ENCODE measurements at places on chromosomes 6 and 20.

DNA sequence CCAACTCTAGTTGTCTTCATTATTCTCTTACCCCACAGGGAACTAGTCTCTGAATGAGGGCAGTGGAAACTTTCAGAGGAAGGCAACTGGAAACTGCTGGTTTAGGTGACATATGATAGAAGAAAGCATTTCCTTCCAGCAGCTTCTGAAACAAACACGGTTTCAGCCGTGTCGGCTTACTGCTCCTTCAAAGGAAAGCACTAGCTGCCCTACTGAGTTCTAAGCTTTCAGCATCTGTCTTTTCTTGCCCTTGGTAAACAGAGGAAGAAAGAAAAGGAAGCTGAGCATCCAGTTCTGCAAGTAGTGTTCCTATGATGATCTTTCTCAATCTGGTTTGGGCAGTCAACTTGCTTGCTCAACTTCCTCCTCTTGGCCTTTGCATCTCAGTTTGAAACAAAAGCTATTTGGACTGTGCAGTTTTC, 117.5 kb upstream of the CEP85L start:
- no peak for DNase-seq

- no peak for DNase-seq
Observed at GRCh38 chr6:107154131-107154800, 39.0 kb upstream of the BEND3 start.

GRCh38 chr20:21272679-21273078, 30.5 kb upstream of the XRN2 start:
- DNase-seq = no peak

GRCh38 chr6:123925350-123925749, 121.7 kb downstream of the NKAIN2 start:
- peak; percentile 25 for DNase-seq

DNA sequence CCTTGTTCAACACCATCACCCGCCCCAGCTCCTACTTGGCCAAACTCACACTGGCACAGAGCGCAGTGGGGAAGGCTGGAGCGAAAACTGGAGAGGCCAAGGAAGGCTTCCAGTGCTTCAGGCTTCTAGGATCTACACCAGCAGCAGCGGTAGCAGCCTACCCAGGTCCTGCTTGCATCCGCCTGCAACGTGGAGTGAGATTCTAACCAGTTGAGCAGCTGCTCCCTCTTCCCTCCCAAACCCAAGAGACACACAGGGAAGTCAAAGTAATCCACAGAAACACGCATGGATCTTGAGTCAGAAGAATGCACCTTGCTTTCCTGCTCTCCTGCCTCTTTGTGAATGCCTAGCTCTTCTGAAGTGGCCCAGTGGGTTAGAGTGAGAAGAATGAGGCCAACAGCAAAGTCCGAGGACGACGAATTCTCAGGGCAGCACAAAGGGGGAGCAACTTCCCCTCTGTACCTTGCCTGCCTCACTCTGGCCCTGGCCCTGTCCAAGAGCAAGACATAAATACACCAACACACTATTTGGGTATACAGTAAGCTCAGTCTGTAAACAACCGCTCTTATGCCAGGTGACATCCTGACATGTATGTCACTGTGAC, 95.9 kb upstream of the FOXQ1 start:
- DNase-seq = no peak

DNA sequence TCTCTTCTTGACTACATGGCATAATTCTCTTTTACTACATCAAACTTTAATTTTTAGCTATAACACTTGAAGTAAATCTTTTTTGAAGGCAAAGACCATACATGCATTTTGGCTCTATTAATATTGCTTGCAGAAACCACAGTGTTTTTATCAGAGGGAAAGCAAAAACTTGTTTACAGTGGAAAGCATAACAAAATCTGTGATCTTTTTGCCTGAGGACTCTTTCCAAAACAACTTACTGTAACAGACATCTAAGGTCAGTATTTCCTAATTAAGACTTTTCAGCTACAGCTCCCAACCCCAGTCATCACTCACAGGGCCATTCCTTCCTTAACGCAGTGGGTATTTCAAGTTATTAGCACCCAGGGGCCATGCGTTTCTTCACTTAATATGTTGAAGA, 274.7 kb downstream of the CDKAL1 start:
- DNase-seq = no peak

GRCh38 chr20:48774696-48775095, 53.1 kb downstream of the PREX1 start:
- DNase-seq = no peak

DNA sequence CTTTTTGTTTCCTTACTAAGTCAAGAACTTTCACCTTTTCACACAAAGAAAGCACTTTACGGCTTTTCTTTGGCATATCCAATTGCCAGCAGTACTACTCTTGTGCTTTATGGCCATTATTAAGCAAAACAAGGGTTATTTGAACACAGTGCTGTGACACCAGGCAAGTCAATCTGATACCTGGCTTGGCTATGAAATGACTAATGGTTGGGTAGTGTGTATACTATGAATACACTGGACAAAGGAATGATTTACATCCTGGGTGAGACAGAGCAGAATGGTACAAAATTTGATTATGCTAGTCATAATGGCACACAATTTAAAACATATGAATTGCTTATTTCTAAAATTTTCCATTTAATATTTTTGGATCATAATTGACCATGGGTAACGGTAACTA, 22.1 kb upstream of the ADGRF1 start:
- DNase-seq = no peak

All from GM10248 (cell line).